ENCODE measurements at places on chromosomes 11 and 22.

DNA sequence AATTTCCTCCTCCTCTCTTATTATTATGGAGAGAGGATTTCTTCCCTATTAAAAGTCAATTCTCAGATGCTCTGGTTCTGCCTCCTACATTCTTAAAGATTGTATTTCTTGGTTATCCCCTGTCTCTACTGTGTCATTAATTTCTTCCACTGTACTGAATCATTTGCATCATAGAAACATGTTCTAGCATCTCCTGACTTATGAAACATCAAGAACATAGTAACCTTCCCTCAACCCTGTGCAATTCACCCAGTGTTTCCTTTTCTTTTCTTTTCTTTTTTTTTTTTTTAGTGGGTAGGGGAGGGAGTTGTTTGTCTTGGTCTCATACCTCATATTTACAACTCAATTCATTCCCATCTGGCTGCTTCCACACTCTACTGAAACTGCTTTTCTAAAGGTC is 288.0 kb upstream of the PLET1 start:
- DNase-seq: no peak

DNA sequence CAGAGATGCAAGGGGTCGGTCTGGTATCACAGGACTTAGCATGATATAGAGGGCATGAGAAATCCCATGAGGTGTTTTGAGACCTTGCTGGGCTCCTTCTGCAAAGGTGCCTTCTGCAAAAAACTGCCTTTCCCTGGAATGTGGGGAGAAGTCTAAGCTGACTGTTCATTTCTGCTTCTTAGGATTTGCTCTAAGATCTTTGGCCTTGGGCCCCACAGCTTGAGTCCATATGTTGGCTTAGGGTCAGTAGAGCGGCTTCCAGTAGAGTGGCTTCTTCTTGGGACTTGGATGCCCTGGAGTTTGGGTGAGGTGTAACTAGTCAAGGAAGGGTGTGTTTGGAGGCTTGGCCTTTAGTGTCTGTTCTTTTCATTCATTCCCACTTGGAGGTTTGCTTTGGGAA is 37.0 kb downstream of the AMPD3 start:
- no peak for DNase-seq

- DNase-seq: no peak
These were observed 12.6 kb downstream of the KLHL35 start for GRCh38 chr11:75420224-75421034.

DNA sequence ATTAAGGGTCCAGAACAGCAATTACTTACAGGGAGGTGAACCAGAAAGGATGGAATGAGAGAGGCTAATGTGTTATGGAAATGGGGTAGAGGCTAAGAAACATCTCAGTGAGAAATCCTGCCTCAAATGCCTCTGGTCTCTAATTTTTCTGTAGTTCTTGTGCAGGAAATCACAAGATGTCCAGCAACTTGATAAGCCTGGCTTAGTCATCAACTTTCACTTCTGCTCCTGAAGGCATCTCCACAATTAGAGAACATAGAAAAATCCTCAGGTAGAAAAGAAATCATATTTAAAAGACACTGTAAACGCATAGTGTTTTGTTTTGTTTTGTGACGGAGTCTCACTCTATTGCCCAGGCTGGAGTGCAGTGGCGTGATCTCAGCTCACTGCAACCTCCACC is 18.7 kb downstream of the MRGPRX4 start:
- DNase-seq: no peak

DNA sequence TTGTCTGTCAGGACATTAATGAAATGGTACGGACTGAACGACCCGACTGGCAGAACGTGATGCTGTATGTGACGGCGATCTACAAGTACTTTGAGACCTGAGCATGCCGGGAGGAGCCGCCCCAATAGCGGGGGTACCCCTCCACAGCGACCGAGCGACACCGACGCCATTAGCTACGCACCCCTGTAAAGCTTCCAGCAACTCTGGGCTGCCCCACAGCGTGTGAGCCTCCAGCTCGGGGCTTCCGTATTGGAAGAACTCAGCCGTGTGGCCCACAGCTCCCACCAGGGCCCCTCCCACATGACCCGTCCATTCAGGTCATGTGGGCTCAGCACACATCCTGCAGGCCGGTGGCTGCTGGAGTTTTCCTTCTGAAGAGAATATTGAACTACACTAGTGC is 12.9 kb upstream of the ADORA2A start:
- no peak for DNase-seq

GRCh38 chr11:48044577-48044976 is 64.2 kb downstream of the PTPRJ start:
- no peak for DNase-seq

DNA sequence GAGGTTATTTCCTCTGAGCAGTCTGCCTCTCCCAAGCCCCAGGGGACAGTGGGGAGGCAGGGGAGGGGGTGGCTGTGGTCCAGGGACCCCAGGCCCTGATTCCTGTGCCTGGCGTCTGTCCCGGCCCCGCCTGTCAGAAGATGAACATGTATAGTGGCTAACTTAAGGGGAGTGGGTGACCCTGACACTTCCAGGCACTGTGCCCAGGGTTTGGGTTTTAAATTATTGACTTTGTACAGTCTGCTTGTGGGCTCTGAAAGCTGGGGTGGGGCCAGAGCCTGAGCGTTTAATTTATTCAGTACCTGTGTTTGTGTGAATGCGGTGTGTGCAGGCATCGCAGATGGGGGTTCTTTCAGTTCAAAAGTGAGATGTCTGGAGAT is 3.1 kb downstream of the PIM3 start:
- no peak for DNase-seq

All from stimulated activated CD4-positive, alpha-beta T cell treated with anti-CD3 and anti-CD28 coated beads, Interleukin-1b, Interleukin-23, amount 100 ng/mL, for 24 hours (primary cell).